Glutamatergic neuron (in vitro differentiated cells): ENCODE measurements at places on chromosomes 16 and 17. TPM values are rescaled to one million over a fixed set of nuclear protein-coding genes. Genes with fewer than 3 reads are reported as not detected.

- DNase-seq: no peak
These were observed 14.1 kb upstream of the SPATA32 start for GRCh38 chr17:45276031-45276430.

The MYO1C gene
- 58.5 TPM for total RNA-seq

The MTHFSD gene
- 27.7 TPM for total RNA-seq

The SEC14L5 gene
- 3.1 TPM for total RNA-seq
